ENCODE measurements at places on chromosomes 1 and 21.

GRCh38 chr1:161763522-161764098, 2.5 kb upstream of the ATF6 start:
- peak; percentile 14 for DNase-seq

DNA sequence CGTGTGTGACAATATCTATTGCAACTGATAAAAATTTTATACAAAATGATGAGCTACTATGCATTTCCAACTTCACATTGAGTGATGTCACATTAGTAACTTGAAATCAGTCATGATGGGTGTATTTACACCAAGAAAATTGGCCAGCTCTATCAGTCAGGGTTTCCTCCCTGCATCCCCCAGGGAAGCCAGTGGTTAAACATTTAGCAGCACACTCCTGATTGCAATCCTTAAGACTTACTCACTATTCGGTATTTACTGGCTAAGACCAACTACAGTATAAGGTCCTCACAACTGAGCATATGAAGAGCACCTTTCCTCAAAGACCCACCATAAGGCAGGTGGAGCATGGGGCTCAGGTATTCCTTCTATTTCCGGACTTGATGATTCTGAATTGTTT, 41.3 kb upstream of the PTGFRN start:
- DNase-seq = no peak

GRCh38 chr1:10456661-10457060, 6.8 kb downstream of the CORT start:
- DNase-seq = no peak

- DNase-seq = no peak
These were observed 41.0 kb upstream of the PTPRC start for GRCh38 chr1:198597690-198598430.

GRCh38 chr21:41759926-41760325, 6.9 kb downstream of the RIPK4 start:
- no peak for DNase-seq

- no peak for DNase-seq
These were observed 27.1 kb upstream of the PADI4 start for GRCh38 chr1:17280894-17281293.
